ENCODE measurements at places on chromosomes 2 and 18. TPM values are rescaled to one million over a fixed set of nuclear protein-coding genes. Genes with fewer than 3 reads are reported as not detected.
A peak's percentile ranks its signal among the peaks of the same experiment; 100 is the strongest.

Gene DCDC2C
- total RNA-seq: not detected

Gene FAM237A
- not detected for total RNA-seq

Gene LIPG
- total RNA-seq: 30.9 TPM

Gene TOGARAM2
- 0.44 TPM for total RNA-seq

Gene CFLAR
- 99.1 TPM for total RNA-seq

Gene AKAIN1
- total RNA-seq: not detected

Gene ATP8B1
- total RNA-seq: 16.7 TPM

Gene KIAA2012
- total RNA-seq: not detected

Gene TMEM163
- total RNA-seq: 2.4 TPM

Gene CD226
- total RNA-seq: 0.13 TPM

Gene SP100
- 50.2 TPM for total RNA-seq

Gene ECEL1
- total RNA-seq: not detected

DNA sequence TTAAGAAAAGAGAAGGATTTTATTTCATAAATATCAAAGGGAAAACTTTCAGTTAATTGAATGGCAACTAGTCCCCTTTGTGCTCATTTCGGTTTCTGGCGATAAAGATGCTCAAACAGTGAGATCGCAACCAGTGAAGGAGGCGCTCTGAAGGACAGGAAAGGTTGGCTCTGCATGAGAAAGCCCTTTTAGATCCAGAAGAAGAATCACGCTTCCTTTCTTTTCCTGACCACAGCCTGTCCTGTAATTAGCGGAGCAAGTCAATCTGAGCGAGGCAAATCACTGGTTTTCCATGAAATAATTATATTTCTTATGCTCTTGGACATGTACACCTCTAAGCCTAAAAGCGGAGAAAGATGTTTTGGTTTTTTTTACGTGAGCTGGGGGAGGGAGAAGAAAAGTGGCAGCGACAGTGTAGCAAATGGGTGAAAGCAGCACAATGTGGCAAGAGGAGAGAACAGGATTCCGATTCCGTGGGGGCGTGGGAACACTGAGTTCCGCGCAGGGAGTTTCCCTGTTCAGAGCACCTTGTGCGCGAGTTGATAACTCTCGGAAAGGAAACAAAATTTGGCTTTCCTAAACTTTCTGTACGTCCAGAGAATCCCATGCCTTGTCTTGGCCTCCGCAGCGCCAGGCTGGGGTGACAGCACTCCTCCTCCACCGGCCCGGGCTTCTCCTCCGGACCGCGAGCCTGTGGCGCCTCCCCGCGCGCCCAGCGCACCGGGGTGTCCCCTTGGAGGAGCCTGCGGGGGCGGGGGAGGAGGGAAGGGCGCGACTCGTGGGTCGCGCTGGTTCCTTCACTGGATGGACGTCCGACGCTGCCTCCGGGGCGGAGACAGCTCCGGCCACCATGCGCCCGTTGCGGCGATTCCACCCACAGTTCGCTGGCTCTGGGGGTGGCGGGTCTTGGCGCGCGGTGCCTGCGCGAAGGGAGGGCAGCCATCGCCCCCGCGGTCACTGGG, 620 bp upstream of the SLC9A2 start:
- DNase-seq: peak; percentile 80
- no peak overlapping the region for H3K27ac ChIP-seq
- peaks cover 32% of the 10 kb centered on the region for H3K4me1 ChIP-seq
- H3K27me3 ChIP-seq: no peaks in the 10 kb centered on the region
- H3K36me3 ChIP-seq: no peaks in the 10 kb centered on the region
- peak overlapping the region; percentile 79 for H3K4me3 ChIP-seq

GRCh38 chr2:197543206-197543605, 27.3 kb downstream of the MOB4 start:
- H3K27me3 ChIP-seq: no peaks in the 10 kb centered on the region
- no peak for DNase-seq
- no peaks in the 10 kb centered on the region for H3K4me1 ChIP-seq
- no peak overlapping the region for H3K4me3 ChIP-seq

GRCh38 chr2:42492691-42493467, 903 bp downstream of the KCNG3 start:
- no peaks in the 10 kb centered on the region for H3K36me3 ChIP-seq
- peak overlapping the region; percentile 89 for H3K4me3 ChIP-seq
- peaks cover 25% of the 10 kb centered on the region for H3K4me1 ChIP-seq

DNA sequence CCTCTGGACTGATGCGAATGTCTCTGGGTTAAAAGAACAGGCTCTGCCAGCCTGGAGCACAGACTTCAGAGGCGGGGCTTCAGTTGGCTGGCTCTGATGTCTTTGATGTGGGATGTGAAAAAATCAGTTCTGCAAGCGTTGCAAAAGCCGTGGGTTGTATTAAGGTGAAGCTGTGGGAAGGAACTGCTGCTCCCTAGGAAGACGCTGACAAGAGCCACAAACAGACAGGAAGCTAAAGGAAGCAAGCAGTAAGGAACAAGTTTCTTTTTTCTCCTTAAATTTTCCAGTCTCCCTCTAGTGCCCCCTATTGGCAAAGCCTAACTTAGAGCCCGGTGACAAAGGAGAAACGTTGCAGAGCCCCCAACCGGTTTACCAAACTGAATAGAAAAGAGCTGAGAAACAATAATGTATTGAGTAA, 239.0 kb downstream of the CCDC178 start:
- H3K27me3 ChIP-seq: no peaks in the 10 kb centered on the region
- H3K4me1 ChIP-seq: no peaks in the 10 kb centered on the region
- no peak overlapping the region for H3K4me3 ChIP-seq
- no peak for DNase-seq
- H3K36me3 ChIP-seq: no peaks in the 10 kb centered on the region
- no peak overlapping the region for H3K27ac ChIP-seq

DNA sequence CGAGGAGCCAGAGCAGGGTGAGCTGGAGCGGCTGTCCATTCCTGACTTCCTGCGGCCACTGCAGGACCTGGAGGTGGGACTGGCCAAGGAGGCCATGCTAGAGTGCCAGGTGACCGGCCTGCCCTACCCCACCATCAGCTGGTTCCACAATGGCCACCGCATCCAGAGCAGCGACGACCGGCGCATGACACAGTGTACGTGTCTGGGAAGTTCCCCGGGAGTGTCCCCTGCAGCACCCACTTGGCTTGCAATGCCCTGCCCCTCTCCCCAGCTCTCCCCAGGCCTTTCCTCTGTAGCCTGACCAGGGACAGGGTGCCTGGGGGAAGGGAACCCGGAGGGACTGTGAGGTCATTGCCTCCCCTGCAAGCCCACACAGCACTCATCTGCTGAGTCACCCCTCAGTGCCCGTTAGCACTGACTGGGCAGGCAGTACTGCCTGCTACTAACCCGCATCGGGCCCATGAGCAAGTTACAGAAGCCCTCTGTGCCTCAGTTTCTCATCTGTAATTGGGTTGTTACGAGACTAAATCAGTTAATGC, 29.4 kb upstream of the GMPPA start:
- H3K27me3 ChIP-seq: no peaks in the 10 kb centered on the region
- H3K4me3 ChIP-seq: no peak overlapping the region
- no peaks in the 10 kb centered on the region for H3K4me1 ChIP-seq

GRCh38 chr2:224561234-224562005, 23.7 kb downstream of the CUL3 start:
- peaks cover 21% of the 10 kb centered on the region for H3K36me3 ChIP-seq
- DNase-seq: no peak
- H3K27me3 ChIP-seq: no peaks in the 10 kb centered on the region
- H3K27ac ChIP-seq: no peak overlapping the region
- no peaks in the 10 kb centered on the region for H3K4me1 ChIP-seq

GRCh38 chr2:69694894-69695849, 46.8 kb upstream of the ANXA4 start:
- no peak for DNase-seq
- peak overlapping the region; percentile 77 for H3K27ac ChIP-seq
- no peaks in the 10 kb centered on the region for H3K36me3 ChIP-seq
- H3K4me3 ChIP-seq: peak overlapping the region; percentile 32
- H3K27me3 ChIP-seq: no peaks in the 10 kb centered on the region

DNA sequence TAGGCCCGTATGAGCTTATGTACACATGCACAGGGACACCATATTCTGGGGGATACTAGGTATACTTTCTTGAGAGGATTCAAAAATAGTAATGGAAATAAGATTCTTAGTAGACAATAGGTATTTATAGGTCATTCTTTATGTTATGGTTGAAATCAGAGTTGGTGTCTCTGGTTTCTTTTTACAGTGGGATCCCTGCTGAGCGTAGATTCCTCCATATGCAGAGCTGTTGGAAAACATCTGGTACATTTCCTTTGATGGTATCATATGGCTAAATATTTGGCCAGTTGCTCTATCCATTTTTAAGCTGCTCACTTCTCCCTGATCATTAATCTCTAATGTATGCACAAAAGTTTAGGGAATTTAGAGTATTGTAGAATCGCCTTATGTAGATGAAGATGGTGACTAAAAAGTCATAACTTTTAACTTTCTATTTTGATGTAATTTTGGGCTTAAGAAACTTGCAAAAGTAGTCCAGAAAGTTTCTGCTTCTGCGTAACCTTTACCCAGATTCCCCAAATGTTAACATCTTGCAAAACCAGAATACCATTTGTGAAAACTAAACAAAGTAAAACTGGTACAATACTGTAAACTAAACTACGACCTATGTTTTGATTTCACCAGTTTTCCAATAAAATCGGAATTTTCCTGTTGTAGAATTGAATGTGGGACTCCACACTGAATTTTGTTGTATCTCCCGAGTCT, 5.4 kb downstream of the ARHGAP28 start:
- DNase-seq: no peak
- no peak overlapping the region for H3K27ac ChIP-seq
- H3K4me1 ChIP-seq: no peaks in the 10 kb centered on the region
- H3K27me3 ChIP-seq: peaks cover 3% of the 10 kb centered on the region
- H3K4me3 ChIP-seq: no peak overlapping the region
- no peaks in the 10 kb centered on the region for H3K36me3 ChIP-seq

DNA sequence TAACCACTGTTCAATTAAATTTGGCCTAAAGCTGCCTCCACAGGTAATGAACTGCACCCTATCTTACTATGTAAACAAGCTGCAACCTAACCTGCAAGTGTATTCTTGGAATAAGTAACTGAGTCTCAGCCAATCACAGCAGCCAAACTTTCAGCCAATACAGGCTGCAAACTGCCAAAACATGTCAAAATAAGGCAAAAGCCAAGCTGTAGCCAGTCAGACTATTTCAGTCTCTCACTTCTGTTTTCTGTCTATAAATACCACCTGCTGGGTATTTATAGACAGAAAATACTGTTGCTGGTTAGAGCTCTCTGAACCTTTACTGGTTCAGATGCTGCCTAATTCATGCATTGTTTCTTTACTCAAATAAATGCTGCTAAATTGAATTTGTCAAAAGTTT, 14.3 kb downstream of the C2orf76 start:
- H3K27ac ChIP-seq: no peak overlapping the region
- H3K27me3 ChIP-seq: no peaks in the 10 kb centered on the region
- H3K4me3 ChIP-seq: no peak overlapping the region
- no peak for DNase-seq

- no peaks in the 10 kb centered on the region for H3K36me3 ChIP-seq
- peak; percentile 74 for DNase-seq
- H3K27me3 ChIP-seq: peaks cover 94% of the 10 kb centered on the region
- H3K27ac ChIP-seq: no peak overlapping the region
Measured at GRCh38 chr2:239824046-239824694, 201.0 kb downstream of the NDUFA10 start.

- no peak for DNase-seq
- H3K4me3 ChIP-seq: no peak overlapping the region
- H3K36me3 ChIP-seq: no peaks in the 10 kb centered on the region
- H3K27ac ChIP-seq: no peak overlapping the region
Measured at GRCh38 chr2:28578774-28579173, 82.9 kb downstream of the PLB1 start.

DNA sequence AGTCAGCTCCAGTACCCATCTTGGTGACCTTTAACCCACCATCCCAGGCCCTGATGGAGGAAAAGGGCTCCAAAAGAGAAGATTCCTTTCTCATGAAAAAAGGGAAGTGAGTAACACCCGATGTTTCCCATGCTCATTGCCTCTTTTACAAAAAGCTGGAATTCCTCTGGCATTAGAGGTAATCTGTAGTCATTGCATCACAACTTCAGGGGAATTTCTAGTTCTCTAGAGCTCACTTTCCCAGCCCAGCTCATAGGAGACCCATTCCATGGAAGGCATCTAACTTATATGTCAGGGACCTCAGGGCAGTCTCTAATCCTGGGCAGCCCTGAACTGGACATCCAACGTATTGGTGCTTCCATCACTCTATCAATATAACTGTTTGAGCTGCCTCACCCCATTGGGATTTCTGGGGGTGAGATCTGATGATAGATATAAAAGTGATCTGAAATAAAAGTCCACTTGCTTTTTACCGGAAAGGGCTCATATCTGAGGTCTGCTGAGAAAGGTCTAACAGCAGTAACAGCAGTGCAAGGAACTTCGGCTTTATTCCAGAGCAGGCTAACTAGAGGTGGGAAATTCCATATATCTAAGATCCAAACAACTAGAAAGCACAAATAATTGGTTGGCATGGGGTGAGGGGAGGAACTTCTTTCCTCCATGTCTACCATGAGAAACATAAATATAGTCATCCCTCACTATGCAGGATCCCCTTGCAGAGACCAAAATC, 106.1 kb downstream of the ETAA1 start:
- H3K4me3 ChIP-seq: no peak overlapping the region
- no peaks in the 10 kb centered on the region for H3K27me3 ChIP-seq
- H3K4me1 ChIP-seq: no peaks in the 10 kb centered on the region
- H3K36me3 ChIP-seq: no peaks in the 10 kb centered on the region

DNA sequence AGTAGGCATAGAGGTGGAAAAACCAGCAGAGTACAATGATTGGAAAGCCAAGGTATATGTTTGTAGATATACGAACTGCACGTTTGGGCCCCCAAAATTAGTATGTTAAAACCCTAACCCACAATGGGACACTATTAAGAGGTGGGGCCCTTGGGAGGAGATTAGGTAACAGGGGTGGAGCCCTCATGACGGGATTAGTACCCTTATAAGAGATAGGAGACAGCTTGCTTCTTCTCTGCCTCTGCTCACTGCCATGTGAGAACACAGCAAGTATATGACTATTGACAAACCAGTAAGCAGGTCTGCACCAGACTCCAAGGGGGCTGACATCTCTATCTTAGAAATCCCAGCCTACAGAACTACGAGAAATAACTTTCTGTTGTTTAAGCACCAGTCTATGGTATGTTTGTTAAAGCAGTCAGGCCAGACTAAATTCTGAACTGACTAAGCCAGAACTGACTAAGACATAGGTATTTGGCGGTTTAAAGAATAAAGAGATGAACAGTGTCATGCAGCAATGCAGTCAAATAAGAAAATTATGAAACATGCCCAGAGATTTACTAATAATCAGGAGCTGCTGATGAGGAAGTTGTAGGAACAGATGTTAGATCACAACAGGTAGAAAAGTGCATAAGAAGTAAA, 182.9 kb downstream of the DYM start:
- peaks cover 9% of the 10 kb centered on the region for H3K4me1 ChIP-seq
- no peaks in the 10 kb centered on the region for H3K27me3 ChIP-seq

DNA sequence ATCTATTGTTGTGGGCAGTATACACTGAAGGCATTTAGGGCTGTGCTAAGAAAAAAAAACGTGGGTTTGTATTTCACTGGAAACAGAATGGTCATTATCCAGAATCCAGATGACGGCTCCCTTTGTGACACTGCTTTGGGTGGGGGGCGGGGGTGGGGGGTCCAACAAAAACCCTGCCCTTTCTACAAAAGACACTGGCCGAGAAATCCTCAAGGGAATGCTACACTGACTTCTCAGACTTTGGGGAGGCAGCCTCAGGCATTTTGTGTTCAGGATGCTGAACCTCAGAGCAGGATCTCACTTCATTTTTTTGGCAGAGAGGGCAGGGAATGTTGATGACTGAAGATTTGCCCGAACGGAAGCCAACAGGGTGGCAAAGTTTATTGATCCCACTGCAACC, 417.1 kb downstream of the HRH4 start:
- H3K4me1 ChIP-seq: no peaks in the 10 kb centered on the region
- DNase-seq: no peak
- H3K36me3 ChIP-seq: no peaks in the 10 kb centered on the region
- H3K27me3 ChIP-seq: 0 out of 2 replicates have a peak, but pooled peaks cover 3% of the 10 kb centered on the region

GRCh38 chr2:96493072-96493471, 12.1 kb downstream of the NEURL3 start:
- H3K36me3 ChIP-seq: no peaks in the 10 kb centered on the region
- peaks cover 18% of the 10 kb centered on the region for H3K4me1 ChIP-seq
- peak; percentile 88 for DNase-seq
- no peaks in the 10 kb centered on the region for H3K27me3 ChIP-seq
- peak overlapping the region; percentile 71 for H3K27ac ChIP-seq
